Ovary (tissue), 10 donors: ENCODE measurements at places on chromosomes 5 and 9. TPM values are rescaled to one million over a fixed set of nuclear protein-coding genes. Genes with fewer than 3 reads are reported as not detected.

The ZNF366 gene
- 0.92 TPM for total RNA-seq

GRCh38 chr5:144028636-144029035 lies 141.8 kb downstream of the YIPF5 start:
- DNase-seq = no peak

DNA sequence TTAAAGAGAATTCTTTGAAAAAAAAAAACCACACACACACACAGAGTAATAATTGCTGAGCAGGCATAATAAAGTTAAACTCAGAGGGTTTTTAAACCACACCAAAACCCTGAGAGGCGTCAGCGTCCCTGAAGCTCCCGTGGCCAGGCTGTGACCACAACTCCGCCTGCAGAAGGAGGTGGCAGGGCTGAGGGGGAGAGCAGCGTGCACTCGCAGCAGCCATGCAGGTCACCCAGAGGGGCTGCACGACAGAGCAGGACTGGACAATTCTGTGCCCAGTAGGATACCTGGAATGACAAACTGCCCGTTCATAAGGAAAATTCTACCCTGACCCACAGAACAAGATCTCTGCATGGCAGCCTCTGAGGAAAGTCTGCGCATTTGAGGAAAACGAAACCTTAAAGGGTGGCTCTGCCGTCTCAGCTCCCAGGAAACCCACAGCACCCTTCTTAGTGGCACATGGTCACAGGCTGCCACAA lies 44.0 kb downstream of the ROR2 start:
- no peak for DNase-seq

- no peak for DNase-seq
Measured at GRCh38 chr5:173925449-173926071, 37.4 kb downstream of the CPEB4 start.

The FAM221B gene
- not detected for total RNA-seq

DNA sequence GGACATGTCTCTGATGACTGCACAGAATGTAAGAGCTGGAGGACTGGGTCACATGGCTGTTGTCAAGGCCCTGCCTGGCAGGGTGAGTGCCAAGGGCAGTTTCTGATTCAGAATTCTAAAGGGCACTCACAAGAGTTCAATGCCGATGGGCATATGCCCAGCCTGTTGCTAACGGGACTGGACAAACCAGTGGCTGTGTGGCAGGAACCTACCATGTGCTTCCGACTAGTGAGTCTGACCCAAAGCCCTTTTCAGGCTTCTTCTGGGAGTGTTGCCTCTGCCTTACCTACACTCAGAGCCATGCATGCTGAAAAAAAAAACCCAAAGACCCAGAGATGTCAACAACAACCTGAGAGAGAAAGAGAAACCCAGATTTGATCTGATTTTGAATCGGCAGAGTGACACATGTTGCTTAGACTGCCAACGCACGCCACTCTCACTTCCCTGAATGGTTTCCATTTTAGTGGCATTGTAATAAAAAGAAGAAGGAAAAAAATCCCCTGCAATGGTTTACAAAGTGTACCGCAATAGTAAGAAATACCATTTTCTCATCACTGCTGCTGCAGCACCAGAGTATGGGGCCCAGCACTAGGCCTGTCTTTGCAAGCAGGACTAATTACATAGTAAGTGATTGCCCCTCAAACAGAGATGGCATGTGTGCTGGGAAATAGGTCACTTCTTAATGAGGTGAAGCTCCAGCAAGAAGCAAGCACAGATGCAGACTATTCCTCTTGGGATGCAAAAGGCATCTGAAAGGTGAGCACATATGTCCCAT lies 194.3 kb downstream of the PALM2AKAP2 start:
- no peak for DNase-seq

DNA sequence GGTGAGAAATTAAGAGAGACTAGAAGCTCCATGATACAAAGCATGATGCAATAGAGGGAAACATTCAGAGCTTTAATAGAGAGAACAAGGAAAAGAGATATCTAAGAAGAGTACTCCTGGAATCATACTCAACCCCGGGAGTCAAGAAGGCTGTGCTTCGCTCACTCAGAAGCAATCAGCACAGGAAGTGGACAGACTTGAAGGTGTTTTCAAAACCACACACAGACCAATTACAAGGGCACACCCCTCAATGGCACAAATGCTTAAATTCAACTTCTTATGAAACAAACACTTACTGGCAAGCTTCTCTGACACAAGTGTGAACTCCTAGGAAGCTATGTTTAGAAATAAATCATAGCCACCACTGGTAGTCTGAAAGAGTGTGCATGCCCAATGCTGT lies 462.3 kb downstream of the GABRG2 start:
- DNase-seq = no peak

GRCh38 chr5:107422494-107422893 lies 248.2 kb downstream of the EFNA5 start:
- no peak for DNase-seq

DNA sequence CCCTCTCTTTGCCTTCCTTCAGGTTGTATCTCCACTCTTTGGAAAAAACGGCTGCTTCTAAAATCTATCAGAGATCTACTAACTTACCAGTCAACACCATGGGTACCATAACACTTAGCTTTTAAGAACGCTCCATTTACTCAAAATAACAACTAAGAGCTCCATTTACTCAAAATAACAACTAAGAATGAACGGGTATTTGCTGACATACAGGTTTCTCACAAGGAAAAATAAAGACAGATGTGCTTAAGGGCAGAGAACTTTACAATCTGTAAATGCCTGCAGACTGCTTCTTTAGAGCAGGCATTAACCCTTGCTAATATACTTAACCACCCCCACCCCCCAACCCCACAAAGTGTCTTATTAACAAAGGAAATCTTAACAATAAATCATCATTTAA lies 2.8 kb downstream of the UBAP2 start:
- DNase-seq = no peak

The CCDC69 gene
- total RNA-seq = 37.3 TPM

DNA sequence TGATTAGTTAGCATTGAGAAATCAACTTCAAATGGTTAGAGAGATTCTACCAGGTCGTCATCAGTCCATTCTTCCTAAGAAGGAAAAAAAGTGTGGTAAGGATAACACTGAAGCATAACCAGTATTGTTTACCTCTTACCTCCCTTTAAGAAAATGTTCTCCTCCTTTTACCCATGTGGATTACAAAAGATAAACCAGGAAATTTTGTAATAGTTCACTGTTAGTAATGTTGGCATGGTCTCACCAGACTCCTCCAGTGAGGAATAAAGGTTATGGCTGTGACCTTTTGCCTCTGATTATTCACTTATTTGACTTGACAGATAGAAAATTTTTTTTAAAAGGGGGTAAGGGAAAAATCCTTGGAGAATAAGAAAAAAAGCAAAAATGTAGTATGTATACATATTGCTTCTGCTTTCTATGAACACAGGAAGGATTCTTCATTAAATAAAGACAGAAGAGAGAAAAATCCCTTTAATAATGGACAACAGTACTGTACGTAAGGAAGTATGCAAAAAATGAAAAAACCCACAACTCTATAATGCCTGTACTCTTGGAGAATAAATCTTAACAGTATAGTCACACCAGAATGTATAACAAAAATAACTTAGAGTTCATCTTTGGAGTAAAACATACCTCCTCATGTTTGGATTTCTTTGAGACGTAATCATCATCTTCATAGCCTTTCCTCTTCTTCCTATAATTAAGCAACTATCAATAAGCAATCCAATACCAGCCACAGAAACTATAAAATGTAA lies 18.1 kb downstream of the CCNH start:
- DNase-seq = no peak

GRCh38 chr5:126988021-126988569 lies 42.3 kb downstream of the MARCHF3 start:
- DNase-seq = no peak

The ECSCR gene
- 6.6 TPM for total RNA-seq

The IFNA5 gene
- not detected for total RNA-seq

The PCSK1 gene
- total RNA-seq = 2.3 TPM

GRCh38 chr9:97717866-97718265 lies 20.7 kb upstream of the XPA start:
- no peak for DNase-seq

- no peak for DNase-seq
Measured at GRCh38 chr9:108783731-108784495, 71.9 kb downstream of the ACTL7B start.

DNA sequence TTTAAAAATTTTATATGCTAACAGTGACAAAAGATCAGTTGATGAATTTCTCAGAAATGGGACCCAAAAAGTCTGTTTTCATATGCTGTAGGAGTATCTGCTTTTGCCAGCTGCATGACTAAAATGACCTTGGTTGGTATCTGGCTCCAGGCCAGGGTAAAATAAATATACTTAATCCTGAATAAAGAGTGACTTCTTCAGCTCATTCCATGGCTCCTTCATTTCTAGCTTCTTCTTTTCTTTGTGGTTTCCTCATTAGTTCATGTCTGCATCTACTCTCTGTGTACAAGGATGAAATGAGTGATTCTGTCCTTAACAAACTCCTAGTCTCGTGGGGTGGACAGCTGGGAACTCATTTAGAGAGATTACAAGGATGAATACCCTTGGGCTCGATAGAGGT lies 36.0 kb downstream of the RCL1 start:
- DNase-seq = no peak

DNA sequence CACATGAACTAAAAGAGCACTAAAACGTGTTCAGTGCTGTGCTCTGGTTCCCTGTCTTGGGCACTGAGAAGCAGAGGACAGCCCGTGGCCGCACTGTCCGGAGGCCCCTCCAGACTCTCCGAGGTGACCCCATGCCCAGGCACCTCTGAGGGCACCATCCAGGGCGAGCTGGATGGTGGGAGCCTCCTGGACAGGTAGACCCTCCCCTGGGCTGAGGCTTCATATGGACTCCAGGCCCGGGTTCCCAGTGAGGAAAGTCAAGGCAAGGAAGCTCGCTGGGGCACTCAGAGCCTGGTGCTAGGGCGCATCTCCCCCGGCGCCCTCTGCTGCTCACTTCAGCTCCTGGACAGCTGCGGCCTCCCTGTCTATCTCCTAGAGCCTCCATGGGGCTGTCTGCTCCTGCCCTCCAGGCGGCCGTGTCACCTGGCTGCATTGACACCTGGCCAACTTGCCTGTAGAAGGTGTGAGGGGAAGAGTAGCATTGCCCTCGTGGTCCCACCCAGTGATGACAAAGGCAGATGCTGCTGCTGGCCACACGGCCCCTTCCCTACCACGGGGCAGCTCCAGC lies 178.2 kb upstream of the IRX1 start:
- DNase-seq = no peak

DNA sequence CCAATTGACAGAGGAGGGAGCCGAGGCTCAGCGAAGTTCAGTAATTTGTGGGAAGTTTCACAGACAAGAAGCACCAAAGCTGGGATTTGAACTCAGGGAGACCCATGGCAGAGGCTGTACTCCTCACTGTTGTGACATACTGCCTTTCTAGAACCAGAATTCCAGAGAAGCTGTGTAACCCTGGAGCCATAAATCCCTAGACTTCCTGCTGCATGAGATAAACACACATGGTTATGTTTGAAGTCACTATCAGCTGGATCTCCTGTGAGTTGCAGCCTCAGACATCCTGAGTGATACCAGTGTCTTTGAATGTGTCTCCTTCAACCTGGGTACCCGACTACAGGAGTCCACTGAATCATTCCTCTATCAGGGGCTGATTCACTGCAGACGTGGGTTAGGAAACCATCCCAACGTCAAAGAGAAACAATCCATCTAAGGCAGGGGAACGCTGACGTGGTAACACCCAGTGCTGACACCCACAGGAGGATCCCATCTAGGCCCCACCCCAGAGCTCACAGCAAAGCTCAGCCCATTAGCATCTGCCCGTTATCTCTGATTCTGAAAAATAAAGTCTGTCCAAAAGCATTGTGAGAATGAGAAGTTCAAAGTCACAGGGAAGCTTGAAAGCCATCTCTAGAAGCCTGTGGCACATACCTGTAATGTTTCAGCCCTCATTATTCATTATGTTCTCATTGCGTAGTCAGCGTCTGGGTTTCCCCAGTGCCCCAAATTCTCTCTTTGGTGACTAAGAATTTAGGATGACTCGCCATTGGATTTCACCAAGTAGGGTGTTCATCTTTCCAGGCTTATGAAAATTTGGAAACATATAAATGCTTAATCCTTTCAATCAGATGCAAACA lies 36.3 kb upstream of the BASP1 start:
- DNase-seq = no peak

GRCh38 chr9:72533322-72533721 lies 11.9 kb downstream of the TMC1 start:
- no peak for DNase-seq

GRCh38 chr5:157535042-157535865 lies 40.3 kb downstream of the ADAM19 start:
- DNase-seq = no peak

DNA sequence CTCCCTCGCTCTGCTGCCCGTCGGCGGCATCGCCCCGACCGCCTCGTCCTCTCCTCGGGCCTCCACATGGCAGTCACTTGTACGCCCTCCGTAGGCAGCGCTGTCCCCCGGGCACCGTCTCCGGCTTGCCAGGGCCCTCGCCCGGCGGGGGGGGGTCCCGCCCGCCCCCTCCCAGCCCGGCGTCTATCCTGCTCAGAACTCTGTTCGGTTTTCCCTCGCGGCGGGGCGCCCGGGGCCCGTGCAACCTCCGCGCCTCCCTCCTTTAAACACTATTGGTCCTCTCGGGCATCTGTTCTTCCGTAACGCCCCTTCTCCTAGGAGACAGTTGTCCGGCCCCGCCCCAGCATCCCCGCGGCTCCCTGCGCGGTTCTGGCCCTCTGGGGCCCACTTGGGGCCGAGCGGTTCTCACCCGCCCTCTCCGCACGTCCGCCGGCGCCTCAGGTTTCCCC lies 831 bp downstream of the ODF2 start:
- DNase-seq = peak; percentile 58

DNA sequence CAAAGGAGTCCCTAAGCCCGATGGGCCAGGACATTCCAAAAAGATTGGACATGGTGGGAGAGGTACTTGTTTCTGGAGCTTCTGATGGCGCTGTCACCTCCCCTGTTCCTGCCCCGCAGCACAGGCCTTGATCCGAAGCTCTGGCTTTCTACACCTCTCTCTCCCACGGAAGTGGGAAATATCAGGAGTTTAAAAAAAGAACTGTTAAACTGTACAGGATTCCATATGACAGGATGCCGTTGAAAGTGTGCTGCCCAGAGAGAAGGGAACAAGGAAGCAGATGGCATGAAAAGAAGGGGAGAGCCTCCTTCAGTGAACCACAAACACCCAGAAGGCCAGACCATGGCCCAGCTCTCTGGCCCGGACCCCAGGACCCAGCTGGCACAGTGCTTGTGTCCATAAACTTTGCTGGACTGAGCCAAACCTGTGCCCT lies 26.8 kb upstream of the SLC2A8 start:
- no peak for DNase-seq

The LEAP2 gene
- 1.3 TPM for total RNA-seq

GRCh38 chr9:79883073-79883645 lies 311.4 kb downstream of the TLE4 start:
- DNase-seq = no peak

DNA sequence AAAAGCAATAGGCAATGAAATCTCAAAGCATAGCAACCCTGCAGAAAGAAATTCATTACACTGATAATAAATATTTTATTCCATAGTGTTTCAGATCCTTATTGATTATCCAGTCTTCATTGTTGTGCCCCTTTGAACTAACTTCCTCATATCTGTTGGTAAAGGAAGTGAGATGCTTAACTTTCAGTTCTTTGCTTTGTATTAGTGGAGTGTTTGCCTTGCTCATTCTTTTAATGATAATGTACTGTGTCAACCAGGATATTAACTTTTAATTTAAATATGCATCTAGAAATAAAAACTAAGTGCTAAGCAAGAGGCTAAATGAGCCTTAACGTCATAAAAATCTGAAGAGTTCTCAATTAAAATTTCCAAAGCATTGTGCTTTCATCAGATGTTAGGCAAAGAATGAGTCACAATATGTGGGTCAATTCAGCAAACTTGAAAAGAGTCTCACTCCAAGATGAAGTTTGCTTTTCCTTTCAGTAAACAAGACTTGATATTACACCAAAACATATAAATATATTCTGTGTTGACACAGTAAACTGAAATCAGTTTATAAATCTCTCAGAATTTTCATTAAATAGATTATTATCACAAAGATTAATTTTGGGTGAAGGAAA lies 105.9 kb downstream of the GIN1 start:
- no peak for DNase-seq
